ENCODE measurements at places on chromosomes 1 and 21.

DNA sequence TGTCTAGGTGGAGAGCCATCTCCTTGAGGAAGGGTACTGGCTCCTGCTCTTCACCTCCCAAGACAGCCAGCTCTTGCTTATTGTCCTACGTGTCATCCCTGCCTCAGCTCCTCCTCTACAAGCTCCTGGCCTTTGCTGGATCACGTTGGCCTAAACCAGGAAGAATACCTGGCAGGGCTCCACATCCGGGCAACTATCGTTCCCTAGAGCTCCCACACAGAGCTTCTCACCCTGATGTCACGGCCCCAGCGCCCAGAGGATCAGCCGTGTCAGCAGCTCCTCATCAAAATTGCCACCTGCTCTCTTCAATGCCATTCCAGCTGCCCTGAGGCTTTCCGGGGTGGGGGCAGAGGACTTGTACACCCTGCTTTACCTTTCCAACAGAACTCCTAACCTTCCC is 1.9 kb upstream of the TPM3 start:
- DNase-seq, result no peak

DNA sequence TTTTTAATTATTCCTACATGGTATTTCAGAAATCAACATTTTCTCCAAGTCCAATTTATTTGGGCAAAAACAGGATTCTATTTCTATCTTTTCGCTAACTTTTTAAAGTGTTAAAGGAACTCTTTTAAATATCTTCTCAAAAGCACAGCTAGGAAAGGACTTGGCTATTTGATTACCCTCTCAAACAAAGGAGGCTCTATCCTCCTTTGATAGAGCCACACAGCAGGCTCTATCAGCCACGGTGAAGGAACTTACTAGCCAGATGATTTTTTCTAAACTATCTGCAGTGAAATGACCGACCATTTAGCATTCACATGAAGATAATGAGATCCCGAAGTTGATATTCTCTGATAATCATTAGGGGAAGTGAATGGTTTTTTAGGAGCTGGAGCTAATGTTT is 9.1 kb downstream of the ANGPTL7 start:
- DNase-seq, result no peak

- no peak for DNase-seq
Measured at GRCh38 chr1:117841117-117841650, 88.2 kb downstream of the GDAP2 start.

DNA sequence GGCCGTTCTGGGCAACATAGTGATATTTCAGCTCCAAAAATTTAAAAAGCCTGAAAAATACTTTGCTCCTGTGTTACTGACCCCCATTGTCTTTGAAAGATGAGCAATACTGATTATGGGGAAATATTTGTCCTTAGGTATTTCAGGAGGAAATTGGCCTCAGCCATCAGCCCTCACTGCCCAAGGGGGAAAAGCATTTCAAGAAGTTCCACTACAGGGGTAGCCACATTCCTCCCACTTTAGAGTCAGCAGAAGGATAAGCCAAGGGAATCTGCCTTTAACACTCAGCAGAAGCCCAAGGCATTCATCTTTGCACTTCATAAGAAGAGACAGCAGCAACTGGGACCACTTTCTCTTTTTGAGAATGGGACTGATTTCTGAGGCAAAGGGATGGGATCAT is 40.5 kb upstream of the ZNF326 start:
- DNase-seq, result no peak

DNA sequence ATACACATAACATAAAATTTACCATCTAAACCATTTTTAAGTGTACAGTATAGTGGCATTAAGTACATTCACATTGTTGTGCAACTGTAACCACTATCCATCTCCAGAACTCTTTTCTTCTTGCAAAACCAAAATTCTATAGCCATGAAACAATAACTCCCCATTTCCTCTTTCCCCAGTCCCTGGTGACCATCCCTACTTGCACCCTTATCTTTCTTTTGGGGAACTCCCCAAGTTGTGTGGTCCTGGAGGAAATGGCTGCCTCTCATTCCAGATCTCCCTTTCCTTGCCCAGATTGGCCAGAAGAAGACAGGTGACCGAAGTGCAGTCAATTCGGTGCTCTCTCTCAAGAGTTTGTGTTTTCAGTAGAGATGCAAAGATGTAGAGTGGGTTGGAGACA is 389.6 kb upstream of the C1orf87 start:
- no peak for DNase-seq

DNA sequence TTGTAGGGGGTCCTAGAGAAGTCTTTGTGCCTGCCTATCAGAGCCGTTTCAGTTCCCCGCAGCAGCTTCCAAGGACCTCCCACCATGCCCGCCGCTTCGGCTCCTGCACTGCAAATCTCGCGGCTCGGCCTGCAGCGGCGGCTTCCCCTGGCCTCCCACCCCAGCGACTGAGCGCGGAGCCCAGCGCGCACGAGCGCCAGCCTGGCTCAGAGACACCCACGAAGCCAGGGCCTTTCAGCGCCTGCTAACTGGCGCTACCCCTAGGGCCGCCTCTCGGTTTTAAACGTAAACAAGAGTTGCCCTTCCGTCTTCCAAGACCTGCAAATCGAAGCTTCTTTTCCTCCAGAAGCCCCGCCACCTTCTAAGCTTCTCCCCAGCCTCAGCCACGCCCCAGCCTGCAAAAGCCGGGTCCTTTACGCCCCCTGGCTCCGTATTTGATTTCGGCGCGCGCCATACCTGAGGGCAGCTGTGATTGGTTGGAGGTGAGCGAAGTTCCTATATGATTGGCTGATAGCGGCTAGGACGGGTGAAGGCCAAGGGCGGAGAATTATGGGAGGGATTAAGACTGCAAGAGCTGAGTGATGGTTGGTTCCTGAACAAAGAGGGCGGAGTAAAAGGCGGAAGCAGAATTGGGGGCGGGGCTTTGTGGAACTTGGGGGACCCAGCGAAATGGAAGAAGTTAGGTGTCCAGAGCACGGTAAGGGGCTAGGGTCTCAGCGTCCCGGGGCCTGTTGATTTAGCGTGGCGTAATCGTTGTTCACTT is at the start of gene TTF2:
TTF2 (plus strand) TSS at position 649 of the 763 bp plus-strand sequence; CDS start at position 670, 21 bp downstream.
- DNase-seq, result peak; percentile 99
